Kidney tubule cell (primary cell): ENCODE measurements at places on chromosomes 4 and X.

- DNase-seq: no peak
These were observed 70.2 kb downstream of the CXXC4 start for GRCh38 chr4:104424475-104424941.

DNA sequence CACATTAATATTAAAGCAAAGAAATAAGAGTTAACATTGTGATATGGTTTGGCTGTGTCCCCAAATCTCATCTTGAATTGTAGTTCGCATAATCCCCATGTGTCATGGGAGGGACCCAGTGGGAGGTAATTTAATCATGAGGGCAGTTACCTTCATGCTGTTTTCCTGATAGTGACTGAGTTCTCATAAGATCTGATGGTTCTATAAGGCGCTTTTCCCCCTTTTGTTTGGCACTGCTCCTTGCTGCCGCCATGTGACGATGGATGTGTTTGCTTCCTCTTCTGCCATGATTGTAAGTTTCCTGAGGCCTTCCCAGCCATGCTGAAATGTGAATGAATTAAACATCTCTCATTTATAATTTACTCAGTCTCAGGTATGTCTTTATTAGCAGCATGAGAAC is 153.8 kb upstream of the GALNT7 start:
- DNase-seq: no peak

DNA sequence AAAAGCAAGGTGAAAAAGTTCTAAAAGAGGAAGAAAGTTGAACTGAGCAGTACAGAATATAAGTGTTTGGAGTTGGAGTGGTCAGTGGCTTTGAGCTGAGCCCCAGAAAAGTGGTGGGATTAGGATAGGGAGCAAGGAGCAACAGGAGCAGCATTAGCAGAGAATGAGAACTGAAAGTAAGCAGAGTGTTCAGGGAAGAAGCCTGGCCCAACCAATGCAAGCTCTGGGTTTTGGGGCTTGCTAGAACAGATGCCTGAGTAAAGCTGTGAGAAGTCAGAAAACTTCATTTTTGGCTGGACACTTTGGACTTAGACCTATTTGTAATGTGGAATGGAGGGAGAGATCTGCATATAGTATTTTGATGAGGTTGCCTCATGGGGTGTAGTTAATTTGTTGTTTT is 17.8 kb downstream of the JADE1 start:
- no peak for DNase-seq

DNA sequence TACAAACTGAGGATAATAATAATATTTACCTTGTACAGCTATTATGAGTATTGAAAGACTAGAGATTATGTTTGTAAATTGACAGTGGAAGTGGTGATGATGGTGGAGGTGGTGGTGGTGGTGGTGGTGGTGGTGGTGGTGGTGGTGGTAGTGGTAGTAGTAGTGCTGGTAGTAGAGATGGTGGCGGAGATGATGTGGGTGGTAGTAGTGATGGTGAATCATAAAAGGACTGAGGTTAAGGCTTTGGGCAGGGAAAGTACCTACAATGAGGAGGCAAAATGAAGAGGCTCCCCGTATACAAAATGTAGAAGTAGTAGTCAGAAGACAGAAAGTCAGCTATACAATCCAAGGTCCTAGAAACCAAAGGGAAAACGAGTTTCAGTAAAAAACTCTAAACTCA is 214.1 kb downstream of the BCOR start:
- no peak for DNase-seq
